ENCODE measurements at places on chromosomes 7 and 10.

DNA sequence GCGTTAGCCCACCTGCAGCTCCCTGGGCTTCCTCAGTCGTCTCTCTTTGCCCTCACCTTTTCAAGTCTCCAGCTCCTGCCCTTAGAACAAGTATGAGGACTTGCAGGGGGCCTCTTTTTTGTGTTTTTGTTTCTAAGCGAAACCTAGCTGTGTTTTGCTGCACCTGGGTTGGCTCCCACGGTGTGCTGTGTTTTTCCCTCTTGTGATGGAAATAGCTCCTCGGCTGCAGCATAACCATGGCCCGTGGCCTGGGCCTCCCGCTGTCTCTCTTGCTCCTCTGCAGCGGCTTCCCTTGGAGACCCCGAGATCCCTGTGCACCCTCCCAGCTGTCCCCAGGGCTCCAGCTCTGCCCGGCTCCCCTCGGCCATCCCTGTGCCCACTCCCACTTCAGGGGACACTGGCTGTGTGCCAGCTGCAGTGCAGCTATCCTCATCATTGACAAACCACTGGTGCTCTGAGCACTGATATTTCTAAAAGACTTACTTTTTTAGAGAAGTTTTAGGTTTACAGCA lies 75.6 kb upstream of the TCERG1L start:
- no peak for DNase-seq

GRCh38 chr10:114766470-114766869 lies 55.1 kb upstream of the FHIP2A start:
- no peak for DNase-seq

DNA sequence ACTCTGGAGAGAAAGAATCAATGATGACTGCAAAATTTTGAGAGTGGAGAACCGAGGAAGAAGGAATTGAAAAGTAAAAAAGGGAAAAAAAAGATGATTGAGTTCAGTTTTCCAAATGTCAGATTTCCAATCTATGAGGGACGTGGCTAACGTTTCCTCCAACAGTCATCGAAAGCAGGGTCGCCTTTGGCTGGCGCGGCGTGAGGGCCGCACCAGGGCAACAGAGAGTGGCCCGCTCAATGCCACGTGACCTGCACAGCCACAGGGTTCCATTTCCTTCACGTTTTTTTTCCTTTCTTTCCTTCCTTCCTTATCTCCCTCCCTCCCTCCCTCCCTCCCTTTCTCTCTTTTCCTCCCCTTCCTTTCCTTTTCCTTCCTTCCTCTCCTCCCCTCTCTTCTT lies 101.9 kb downstream of the WDR37 start:
- no peak for DNase-seq

DNA sequence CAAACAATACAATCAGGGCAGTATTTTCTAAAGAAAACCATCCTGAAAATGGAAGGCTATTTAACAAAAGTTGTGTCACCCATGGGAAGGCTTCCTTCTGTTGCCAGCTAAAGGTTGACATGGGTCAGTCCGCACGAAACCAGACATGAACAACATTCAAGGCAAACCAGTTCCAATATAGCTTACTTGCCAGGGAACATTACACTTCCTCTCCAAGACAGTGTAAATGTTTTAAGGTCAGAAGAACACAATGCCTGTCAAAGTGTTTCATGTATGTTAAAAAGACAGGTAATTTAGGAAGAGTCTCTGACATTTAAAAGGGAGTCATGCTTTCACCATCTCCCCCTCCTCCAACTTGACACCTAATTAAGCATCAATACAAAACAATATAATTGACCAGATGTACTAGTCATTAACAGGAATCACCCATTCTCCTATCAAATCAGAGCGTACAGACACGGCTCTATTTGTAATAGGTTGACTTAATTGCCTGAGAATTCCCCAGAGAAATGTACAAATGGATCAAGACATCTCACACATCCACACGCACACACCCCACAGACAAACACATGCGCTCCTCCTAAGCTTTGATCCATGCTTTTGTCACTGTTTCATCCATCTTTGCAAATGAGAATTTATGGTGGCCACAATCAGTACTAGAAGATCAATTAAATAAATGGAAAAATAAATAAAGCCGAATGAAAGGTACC lies 69.5 kb downstream of the CACNA2D1 start:
- no peak for DNase-seq

- peak; percentile 44 for DNase-seq
Observed at GRCh38 chr7:732094-732541, 5.0 kb upstream of the PRKAR1B start.

DNA sequence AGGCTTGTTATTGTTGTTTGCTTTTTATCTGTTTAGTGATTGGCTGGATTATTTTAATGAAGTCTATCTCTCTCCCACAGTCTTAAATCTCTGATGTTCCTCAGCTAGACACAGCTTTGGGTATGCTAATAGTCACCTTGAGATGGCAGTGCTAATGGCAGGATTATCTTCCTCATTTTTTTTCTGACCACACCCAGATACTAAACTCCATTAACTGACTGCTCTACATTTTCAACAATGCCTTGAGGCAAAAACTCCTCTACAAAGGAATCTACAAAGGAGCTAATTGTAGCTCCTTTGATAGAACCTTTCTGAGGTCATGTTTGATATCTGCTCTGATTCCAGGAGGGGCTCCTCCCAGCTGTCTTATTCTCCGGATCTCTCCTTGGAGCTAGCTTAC lies 122.6 kb downstream of the HBP1 start:
- no peak for DNase-seq

DNA sequence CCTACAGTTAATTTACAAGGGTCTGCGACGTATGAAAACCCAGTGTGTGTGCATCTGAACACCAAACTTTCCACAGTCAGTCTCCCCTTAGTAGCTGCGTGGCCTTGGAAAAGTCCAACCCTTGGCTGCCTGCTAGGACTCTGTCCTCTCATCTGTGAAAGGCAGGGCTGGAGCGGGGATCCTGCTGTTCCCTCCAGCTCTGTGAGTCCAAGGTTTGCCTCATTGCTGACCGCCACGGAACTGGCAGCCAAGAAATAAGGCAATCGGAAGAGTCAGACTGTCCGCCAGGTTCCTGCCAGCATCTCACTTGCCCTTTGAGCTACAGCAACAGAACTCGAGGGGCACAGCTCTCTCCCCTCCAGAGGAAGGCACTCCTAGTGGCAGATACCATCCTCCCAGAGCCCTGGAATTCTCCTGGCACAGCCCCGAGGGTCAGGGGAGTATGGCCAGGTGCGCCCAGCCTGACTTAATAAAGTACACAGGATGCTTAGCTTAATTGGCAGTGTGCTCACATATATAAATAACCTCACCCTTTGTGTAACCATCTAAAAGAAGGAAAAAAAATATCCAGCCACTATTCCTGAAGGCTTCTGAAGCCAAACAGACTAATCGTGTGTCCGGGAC lies 530.1 kb upstream of the FOXK1 start:
- no peak for DNase-seq
